ENCODE measurements at places on chromosomes 4 and X.

DNA sequence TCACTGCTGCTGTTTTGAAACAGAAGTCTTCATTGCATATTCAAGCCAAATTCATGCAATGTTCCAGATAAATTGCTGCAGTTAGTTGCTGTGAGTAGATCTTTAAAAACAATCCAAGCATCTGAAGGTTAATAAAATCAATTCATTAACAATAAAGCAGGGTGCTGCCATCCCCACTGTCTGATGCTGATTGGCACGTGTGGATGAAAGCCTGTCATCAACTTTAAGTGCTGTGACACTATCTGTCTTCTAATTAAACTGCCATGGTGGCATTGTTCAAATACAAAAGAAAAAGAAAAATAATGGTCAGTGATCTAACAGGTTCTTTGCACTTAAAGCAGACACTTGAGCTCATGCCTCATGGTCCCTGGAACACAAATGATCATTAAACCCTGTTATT lies 63.0 kb upstream of the MND1 start:
- DNase-seq: no peak

DNA sequence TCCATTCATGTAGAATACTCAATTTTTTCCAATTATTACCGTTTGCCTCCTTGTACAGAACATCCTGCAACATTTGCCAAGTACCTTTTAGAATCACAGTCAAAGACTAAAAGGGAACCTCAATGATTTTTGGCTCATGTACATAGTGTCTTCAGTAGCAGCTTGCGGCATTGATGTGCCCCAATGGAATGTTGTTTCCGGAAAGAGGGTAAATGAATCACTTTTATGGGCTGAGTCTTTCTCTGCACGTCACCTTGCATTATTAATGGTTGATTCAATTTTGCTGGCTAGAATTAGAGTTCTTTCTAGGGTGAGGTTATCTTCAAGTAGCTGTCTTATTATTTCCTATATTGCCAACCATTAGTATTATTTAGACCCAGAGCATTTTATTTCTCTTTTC lies 116.9 kb upstream of the GABRA2 start:
- DNase-seq: no peak

DNA sequence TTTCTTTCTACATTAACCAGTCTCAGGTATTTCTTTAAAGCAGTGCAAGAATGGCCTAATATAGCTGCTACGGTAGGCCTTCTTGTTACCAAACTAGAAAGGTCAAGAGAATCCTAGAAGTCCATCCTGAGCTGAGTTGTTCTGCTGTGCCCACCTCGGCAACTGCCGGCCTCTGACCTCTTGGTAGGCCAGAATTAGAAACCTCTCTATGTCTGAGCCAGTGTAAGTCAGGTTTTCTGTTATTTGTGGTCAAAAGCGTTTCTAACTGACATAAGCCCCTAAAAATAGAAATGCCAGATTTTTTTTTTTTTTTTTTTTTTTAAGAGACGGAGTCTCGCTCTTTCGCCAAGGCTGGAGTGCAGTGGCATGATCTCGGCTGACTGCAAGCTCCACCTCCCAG lies 43.1 kb downstream of the SOWAHB start:
- no peak for DNase-seq

GRCh38 chr4:47642985-47643760 lies 158.1 kb downstream of the ATP10D start:
- DNase-seq: no peak

DNA sequence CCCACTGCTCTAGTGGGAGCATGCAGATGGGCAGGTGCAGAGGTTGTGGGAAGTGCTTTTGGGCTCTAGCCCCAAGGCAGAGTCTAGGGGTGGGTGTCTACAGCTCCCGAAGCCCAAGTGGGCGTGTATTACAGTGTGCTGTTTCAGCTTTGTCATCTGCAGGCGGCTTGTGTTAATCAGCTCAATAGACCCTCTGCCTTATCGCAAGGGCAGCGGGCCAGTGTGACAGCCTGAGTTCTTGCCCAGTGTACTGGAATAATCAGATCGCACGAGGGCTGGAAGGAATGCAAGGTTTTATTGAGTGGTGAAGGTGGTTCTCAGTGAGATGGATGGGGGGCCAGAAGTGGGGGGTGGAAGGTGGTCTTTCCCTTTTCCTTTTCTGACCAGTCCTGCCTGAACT lies 529.4 kb upstream of the AMOT start:
- no peak for DNase-seq

DNA sequence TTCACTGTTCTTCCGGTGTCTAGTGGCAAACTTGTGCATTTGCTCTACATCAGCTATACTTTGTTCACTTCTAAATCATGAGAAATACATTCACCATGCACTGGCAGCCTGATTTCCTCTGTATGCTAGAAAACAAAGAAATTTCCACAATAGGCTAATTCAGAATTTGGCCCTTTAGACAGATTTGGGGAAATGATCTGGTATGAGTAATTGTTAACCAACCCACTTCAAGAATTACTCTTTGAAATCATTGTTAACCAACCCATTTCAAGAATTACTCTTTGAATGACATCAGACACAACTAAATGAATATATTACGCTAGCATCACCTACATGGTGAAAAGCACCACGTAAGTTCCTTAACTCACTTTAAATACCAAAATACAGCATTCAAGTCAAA lies 14.6 kb downstream of the APBB2 start:
- no peak for DNase-seq

DNA sequence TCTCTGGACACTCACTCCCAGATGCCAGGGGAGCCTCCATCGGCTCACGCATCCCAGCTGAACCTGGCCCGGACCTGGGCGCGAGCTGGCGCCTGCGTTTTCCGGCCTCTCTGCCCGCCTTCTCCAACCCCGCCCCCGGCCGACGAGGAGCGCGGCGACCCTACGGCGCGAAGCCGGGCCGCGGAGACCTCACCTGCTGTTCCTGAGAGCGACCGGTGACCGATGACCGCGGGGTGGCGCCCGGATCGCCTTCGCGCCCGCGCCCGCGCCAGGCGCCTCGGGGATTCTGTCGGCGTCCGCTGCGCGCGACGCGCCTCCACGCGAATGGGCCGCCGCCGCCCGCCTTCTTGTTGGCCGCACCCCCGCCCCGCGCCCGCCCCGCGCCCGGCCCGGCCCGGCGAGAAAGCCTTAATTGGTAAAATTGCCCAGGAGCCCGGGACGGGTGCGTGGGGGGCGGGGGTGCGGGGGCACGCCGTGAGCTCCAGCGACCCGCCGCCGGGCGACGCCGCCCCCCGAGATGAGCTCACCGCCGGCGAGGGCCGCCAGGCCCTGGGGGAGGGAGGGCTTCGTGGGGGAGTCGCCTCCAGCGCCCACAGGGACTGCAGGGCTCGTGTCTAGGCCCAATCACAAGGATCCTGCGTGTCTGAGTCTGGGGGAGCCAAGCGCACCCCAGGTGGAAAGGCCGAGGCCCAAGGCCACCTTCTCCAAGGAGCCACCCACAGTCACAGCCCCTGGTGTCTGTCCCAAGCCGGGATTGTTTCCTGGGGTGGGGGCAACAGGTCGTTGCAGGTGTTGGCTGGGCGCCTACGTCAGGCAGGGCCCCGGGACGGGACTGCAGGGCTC lies at the start of gene FLNA:
Gene FLNA (minus strand): TSS at position 322 of the 843 bp plus-strand sequence. CDS start 3,389 bp downstream, outside the sequence.
- DNase-seq: no peak

DNA sequence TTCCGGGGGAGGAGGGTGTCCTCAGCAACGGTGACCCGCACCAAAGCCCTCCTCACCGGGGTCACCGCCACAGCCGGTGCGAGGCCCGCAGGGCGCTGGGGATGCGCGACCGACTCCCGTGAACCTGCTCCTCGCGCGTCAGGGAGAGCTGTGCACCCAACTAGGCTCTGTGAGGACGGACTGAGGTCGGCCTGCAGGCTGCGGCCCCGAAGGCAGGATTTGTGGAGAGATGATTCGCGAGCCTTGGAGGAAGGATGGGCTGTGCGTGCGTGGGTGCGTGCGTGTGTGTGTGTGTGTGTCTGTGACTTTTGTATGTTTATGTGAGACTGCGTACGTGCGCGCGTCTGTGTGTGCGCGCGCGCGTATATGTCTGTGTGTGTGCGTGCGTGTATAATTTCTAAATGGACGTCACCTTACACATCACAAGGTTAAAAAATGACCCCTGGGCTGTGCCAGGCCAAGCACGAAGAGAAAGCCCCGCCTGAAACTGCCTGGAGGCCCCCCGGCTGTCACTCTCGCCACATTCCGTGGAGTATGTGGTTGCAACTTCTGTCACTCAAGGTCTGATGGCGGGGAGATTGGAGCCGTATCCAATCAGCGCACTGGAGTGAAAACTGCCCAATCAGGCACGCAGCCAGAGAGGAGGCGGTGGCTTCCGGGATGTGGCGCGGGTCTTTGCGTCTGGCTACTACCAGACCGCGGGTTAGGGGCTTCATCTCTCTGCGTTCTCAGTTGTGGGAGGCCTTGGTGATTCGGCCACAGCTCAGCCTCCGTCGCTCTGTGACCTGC lies at the start of gene ZNF141:
Gene ZNF141 (plus strand): TSS at position 672 of the 789 bp plus-strand sequence. CDS start 170 bp downstream, outside the sequence.
- peak; percentile 96 for DNase-seq

GRCh38 chr4:147318586-147318985 lies 162.3 kb upstream of the EDNRA start:
- DNase-seq: no peak

DNA sequence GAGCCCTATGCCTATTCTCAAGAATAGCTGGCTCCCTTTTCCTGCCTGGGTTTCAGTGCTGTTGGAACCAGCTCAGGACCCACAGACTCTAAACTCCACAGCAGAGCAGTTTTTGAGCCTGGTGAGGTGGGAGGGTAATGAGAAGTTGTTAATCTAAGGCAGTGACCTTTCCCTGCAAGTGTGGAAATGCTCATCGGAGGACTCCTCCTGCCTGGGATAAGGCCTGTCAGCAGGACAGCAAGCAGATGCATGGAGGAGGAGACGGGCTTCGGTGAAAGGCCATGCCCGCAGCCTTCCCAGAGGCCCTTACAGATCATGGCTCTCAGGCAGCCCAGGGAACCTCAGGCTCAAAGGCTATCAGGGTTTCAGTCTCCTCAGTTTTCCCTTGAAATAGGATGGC lies 70.0 kb upstream of the SHISA3 start:
- no peak for DNase-seq

DNA sequence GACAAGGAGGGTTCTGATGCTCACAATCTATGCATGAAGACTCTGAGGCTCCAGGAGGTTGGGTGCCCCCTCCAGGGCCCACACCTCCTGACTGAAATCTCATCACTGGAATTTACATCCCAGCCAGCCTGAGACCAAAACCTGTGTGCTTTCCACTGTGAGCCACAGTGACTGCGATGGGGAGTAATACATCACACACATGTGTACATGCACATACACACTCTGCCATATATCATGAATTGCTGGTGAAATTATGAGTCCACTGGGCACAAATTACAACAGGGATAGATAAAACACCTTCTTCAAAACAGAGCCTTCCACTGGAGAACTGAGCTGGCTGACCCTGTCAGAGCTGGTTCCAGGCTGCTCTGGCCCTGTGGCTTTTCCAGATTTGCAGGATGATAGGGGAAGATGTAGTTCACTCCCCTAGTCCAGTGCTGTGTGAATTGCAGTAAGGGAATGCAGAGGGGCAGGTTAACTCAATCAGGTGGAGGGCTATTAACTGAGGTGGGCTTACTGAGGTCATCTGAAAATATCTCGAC lies 35.8 kb upstream of the MSX1 start:
- no peak for DNase-seq

DNA sequence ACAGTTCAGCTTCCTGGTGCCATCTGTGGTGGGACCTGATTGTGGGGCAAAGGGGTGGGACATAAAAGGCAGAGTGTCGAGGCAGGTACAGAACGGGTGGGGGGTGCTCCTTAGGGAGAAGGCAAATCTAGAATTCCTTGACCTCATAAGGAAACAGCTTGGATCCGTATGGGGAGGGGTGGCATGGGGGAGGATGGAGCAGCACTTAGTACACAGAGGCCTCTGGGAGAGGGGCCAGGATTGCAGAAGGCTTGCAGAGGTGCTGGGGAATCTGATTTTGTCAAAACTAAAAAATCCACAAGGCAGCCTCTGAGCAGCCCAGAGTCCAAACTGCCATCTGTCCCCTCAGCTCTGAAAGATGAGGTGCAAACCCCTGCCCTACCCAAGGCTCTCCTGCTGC lies 2.3 kb upstream of the EMD start:
- DNase-seq: no peak

GRCh38 chr4:36322921-36323354 lies 41.5 kb downstream of the DTHD1 start:
- DNase-seq: no peak

GRCh38 chr4:183905081-183905592 lies at the start of gene STOX2:
Gene STOX2, plus strand, starts transcription at chr4:183905307. Its CDS starts 1,484 bp downstream, at chr4:183906791.
- DNase-seq: no peak

DNA sequence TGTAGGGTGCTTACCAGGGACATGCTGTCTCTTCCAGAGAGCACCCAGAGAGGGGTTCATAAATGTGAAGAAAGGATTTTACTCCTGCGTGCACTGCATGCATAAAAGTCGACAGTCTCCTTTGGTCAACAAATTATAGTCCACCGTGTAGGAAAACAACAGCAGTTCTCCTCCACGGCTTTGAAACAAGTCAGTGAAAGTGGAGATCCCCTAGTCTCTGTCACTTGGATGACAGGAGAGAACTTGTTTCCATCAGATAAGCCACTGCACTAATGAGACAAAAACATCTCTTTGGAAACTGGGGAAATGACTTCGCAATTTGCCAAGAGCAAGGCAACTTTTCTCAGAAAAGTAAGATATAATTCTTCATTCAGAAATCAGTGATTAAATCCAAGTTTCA lies 9.7 kb downstream of the UNC5C start:
- no peak for DNase-seq

Data from fibroblast of the conjunctiva (primary cell).